Esophagus squamous epithelium (tissue), 5 donors: ENCODE measurements at places on chromosomes 13 and 19. TPM values are rescaled to one million over a fixed set of nuclear protein-coding genes. Genes with fewer than 3 reads are reported as not detected.

DNA sequence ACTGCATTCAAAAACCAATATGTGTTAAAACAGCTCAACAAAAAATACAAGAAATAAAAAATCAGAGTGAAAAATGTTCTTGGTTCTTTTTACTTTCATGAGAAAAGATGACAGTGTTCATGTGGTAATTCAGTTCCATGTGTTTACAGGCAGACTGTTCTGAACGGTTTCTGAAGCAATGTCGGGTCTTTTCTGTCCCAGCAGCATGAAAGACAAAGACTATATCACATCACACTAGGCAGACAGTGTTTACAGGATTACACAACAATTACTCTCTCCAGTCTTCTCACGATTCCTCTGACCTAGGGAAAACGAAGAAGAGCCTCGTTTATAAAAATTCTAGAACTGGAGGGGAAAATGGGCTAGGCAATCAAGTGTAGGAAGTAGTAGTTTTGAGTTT lies 83.4 kb downstream of the UBL3 start:
- no peaks in the 10 kb centered on the region for H3K4me1 ChIP-seq
- H3K36me3 ChIP-seq = peaks cover 46% of the 10 kb centered on the region
- DNase-seq = no peak
- H3K27me3 ChIP-seq = no peaks in the 10 kb centered on the region
- H3K4me3 ChIP-seq = no peak overlapping the region

Gene POU2F2
- total RNA-seq = 0.18 TPM

DNA sequence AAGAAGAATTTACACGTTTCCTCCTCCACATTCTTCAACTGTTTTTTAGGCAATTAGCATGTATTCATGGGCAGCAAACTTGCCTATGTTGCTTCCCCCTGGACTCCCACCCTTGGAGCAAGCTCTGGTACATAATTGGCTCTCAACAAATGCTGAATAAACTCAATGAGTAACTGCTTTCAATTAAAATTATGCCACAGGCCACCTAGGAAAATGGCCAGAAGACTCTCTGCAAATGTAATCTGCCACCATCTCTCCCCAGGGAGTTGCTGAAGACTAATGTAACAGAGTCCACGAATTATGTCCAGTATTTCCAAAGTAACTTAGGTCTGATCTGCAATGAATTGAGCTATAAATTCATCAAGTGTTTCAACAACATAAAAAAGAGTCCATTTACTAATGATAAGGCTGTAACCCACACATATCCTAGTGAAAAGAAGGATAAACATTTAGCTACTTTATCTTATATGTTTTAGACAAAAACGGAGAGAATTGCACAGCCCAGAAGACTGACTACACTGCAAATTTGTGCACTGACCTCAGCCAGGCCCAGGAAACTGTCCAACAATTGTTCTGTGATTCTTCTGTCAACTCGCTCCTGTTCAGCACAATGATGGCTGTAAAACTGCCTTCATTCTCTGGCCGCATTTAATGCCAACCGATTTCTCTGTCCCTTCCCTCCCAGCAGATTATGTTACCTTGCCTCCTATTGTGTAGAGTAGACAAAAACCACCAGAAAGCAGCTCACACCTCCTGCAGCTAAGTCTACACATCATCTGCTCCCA lies 808.6 kb upstream of the ARGLU1 start:
- H3K36me3 ChIP-seq = no peaks in the 10 kb centered on the region
- H3K27ac ChIP-seq = no peak overlapping the region
- no peak overlapping the region for H3K4me3 ChIP-seq

DNA sequence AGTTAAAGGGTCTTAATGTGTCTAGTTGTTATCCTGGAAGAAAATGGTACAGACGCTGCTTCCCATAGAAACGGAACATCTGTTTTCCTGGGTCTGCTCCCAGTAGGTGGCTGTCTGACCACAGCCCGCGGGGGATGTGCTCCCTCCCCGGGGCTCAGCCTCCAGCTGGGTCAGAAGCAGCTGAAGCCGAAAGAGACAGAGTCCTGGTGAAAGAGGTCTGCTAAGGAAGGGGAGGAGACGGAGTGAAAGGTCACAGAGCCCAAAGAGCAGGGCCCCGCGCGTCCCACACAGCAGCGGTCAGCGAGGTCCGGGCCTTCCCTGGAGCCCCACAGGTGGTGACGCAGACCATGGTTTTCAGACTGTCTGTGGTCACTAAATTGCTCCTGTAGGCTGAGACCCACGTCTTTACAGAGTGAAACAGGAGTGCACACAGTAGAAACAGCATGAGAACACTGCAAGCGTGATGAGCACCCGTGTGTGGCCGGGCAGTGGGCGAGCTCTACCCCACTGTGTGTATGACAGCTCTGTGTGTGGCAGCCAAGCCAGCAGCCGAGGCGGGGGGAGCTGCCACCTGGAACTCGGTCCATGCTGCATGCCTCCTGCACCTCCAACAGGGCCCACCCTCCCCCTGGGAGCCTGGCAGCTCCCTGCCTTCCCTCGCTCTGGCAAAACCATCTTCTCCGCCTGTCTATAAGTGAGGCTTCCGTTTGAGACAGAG lies 52.0 kb upstream of the C13orf46 start:
- DNase-seq = no peak
- no peaks in the 10 kb centered on the region for H3K27me3 ChIP-seq
- H3K27ac ChIP-seq = peak overlapping the region; percentile 83
- no peaks in the 10 kb centered on the region for H3K36me3 ChIP-seq
- H3K4me1 ChIP-seq = peaks cover 30% of the 10 kb centered on the region

Gene GIPR
- 1.1 TPM for total RNA-seq

Gene MEIOSIN
- total RNA-seq = not detected

- H3K4me3 ChIP-seq = no peak overlapping the region
- H3K27me3 ChIP-seq = no peaks in the 10 kb centered on the region
- H3K27ac ChIP-seq = peak overlapping the region; percentile 93
- H3K4me1 ChIP-seq = peaks cover 84% of the 10 kb centered on the region
Observed at GRCh38 chr19:4376028-4376670, 24.2 kb downstream of the SH3GL1 start.

Gene ZNF160
- total RNA-seq = 36.6 TPM

Gene NRTN
- total RNA-seq = 1.1 TPM

Gene FFAR1
- total RNA-seq = not detected

GRCh38 chr13:60645676-60646075 lies 248.7 kb downstream of the TDRD3 start:
- no peak overlapping the region for H3K27ac ChIP-seq
- DNase-seq = no peak
- no peaks in the 10 kb centered on the region for H3K27me3 ChIP-seq

Gene ENOX1
- not detected for total RNA-seq

Gene ZNF274
- total RNA-seq = 24.6 TPM

Gene GCDH
- 40.4 TPM for total RNA-seq

DNA sequence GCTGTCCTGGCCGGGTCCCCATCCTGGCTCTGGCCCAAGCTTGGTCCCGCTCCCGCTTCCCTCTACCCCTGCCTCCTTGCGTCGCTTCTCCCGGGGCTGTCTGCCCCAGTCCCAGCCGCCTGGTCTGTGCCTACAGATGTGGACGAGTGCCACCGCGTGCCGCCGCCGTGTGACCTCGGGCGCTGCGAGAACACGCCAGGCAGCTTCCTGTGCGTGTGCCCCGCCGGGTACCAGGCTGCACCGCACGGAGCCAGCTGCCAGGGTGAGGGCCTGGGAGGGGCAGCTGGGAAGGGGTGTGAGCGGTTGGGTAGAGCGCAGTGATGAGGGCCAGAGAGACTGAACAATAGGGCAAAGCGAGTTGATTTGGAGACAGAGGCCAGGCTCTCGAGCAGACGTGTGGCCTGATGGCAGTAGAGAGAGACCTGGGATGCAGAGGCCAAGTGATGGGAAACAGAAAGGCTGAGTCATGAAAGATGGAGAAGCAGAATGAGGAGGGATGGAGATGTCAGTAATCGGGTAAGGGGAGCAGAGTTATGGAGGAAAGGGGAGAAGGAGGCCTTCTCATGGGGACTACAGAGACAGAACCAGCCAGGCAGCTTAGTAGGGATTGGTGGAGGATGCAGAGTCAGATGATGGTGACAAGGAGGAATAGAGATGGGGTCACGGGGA lies 9.4 kb downstream of the LTBP4 start:
- H3K36me3 ChIP-seq = no peaks in the 10 kb centered on the region
- H3K27ac ChIP-seq = peak overlapping the region; percentile 97
- peak overlapping the region; percentile 59 for H3K4me3 ChIP-seq
- H3K27me3 ChIP-seq = no peaks in the 10 kb centered on the region
- DNase-seq = no peak

Gene SPACA4
- 1.4 TPM for total RNA-seq

Gene UPF3A
- 42.5 TPM for total RNA-seq
